Activated naive CD8-positive, alpha-beta T cell treated with anti-CD3 and anti-CD28 coated beads, Interleukin-2, amount 10 ng/mL, durations not matched to agents 7 days and 5 days (primary cell): ENCODE measurements at places on chromosomes 3 and 15. TPM values are rescaled to one million over a fixed set of nuclear protein-coding genes. Genes with fewer than 3 reads are reported as not detected.

Gene SYNM
- total RNA-seq = 4.5 TPM

DNA sequence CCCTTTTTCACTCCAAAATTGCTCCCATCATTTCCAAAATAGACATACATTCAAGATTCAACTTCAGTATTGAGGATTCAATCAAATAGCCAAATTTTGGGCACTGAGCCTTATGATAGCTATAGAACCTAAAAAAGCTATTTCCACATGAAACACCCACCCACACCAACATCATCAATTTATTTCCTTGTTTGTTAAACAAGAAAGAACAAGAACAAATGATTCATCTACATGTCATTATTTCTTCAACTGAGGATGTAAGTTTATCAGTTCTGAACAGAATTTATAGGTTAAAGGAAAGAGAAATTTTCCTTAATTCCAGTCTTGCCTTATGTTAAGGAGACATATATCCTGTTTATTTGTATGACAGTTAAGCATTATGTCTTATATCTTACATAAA is 32.2 kb downstream of the DPPA2 start:
- DNase-seq = no peak

- no peak for DNase-seq
These were observed 49.7 kb upstream of the MYZAP start for GRCh38 chr15:57541805-57542504.

- no peak for DNase-seq
These were observed 57.7 kb downstream of the DNAJB8 start for GRCh38 chr3:128408693-128409623.
